ENCODE measurements at places on chromosomes 7 and 10.

DNA sequence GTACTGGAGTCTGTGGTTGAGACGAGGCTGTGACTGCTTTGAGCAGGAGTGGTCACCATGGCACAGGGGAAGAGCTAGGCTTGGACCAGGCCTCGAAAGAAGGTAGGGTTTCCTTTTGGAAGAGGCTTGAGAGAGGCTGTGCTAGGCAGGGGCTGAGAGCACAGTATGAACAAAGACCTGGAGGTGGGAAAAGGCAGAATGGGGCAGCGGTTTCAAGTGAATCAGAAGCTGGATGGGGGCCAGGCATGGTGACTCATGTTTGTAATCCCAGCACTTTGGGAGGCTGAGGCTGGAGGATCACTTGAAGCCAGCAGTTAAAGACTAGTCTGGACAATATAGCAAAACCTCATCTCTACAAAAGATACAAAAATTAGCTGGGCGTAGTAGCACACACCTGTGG is 65.9 kb downstream of the CLIP2 start:
- DNase-seq, result no peak

GRCh38 chr7:144588559-144589051 is 185.1 kb upstream of the NOBOX start:
- no peak for DNase-seq

DNA sequence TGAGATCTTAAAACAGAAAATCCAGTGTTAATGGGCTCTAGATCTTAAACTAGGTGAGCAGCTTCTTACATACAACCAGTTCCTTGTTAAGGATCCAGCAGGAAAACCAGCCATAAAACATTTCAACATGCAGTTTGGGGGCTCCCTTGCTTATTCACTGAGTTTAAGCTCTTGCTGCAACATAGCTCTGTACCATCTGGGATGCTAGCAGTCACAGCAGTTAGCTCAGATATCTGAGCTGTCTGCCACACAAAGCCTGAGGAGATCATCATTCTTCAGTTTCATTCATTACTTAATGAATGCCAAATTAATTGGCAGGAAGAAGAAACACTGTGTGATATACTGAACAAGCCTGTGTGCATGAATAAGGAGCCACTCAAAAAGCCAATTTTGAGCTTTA is 62.8 kb downstream of the PODXL start:
- DNase-seq, result no peak

GRCh38 chr10:117860135-117860534 is 186.6 kb downstream of the RAB11FIP2 start:
- no peak for DNase-seq

DNA sequence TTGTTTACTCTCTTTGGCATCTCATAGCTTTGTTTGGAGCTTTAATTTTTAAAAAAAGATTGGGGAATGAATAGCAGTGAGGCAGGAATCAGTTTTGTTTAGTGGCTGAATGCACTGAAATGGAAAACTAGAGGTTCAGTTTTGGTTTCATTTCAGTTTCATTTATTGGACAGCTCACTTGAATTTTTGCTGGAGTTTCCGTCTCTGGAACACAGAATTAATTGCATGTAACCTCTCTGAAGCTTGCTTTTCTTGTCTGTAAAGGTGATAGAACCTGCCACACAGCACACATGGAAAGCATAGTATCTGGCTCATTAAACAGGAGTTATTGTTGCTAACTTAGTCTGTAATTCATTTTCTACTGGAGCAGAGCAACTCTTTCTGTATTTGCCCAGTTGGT is 7.1 kb downstream of the GRM8 start:
- DNase-seq, result no peak

DNA sequence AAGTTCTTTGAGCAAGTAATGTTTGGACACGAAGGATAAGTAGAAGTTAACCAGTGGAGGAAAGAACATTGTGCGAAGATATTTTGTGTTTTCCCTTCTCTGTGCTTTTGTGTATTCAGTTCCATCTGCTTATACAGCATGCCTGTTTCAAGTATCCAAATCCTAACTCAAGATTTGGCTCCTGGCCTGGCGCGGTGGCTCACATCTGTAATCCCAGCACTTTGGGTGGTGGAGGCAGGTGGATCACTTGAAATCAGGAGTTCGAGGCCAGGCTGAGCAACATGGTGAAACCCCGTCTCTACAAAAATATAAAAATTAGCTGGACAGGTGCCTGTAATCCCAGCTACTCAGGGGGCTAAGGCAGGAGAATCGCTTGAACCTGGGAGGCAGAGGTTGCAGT is 40.8 kb upstream of the TPST1 start:
- DNase-seq, result no peak

DNA sequence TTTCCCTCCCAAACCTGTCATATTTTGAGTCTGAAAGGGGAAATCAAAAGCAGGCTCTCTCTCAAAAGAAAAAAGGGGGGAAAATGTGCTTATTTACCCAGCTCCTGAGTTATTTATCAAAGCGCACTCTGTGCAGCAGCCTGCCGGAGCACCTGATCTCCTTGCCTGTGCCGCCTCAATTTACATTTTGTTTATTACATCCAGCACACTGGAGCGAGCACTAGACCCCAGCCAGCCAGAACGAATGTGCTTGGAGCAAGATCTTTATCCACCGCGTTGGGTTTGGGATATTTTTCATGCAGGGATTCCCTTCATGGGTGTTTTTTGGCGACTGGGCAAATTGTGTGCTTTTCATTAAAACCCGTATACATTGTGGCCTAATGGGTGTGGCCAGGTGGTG is 161.9 kb upstream of the INSYN2A start:
- no peak for DNase-seq

GRCh38 chr10:113202011-113202410 is 252.0 kb downstream of the TCF7L2 start:
- DNase-seq, result no peak

DNA sequence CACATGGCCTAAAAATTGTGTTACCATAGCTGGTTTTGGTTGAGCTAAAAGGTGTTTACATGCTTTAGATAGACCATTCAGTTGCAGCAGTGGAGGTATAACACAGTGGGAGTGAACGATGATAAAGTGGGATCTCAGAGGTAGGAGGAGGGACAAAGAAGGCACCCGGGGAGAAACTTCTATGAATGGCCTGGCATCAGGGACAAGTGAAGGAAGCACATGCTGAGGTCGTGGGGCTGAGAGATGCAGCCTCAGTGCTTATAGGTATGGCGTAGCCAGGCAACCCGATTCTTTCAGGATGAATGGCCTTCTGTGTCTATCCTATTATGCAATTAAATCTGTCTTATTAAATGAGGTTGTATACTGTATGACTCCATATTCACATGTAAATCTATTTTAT is 3.9 kb upstream of the CDK6 start:
- no peak for DNase-seq

- no peak for DNase-seq
Observed at GRCh38 chr7:134533288-134533771, 6.0 kb downstream of the AKR1B10 start.

DNA sequence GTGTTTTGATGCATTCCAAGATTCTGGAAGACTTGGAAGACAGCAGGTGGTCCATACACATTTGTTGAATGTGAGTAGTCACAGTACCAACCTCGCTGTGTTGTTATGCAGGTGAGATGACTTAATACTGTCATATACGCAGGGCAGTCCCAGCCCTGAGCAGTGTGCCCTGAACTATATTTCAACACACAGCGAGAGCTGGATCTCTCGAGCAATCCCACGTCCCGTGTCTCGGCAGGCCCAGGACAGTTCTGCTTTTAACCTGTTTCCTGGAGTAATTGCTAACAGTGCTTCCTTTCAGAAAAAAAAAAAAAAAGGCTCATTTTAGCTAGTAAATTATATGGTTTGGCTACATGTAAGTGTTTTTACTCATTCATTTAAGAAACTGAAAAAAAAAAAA is 179.7 kb downstream of the PRKCQ start:
- DNase-seq, result no peak

GRCh38 chr10:51079331-51079730 is 5.0 kb downstream of the PRKG1 start:
- DNase-seq, result no peak

DNA sequence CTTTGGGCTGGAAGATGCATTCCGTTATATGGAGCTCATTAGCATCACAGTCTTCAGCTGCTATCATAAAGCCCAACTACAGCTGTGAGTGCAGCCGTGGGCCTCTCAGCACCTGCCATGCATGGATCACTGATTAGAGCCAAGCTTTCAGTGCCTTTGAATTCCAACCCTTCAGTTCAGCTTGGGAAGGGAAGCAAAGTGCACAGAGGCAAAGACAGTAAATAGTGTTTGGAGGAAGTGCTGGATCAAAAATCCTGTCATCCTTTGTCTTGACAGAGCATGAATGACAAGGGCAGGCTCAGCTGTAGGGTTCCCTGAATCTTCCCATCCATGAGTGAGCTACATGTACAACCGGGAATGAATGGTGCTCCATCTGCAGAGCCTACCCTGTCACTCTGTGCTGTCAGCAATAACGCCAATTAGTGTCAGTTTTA is 153.7 kb downstream of the DNAJB9 start:
- DNase-seq, result no peak

DNA sequence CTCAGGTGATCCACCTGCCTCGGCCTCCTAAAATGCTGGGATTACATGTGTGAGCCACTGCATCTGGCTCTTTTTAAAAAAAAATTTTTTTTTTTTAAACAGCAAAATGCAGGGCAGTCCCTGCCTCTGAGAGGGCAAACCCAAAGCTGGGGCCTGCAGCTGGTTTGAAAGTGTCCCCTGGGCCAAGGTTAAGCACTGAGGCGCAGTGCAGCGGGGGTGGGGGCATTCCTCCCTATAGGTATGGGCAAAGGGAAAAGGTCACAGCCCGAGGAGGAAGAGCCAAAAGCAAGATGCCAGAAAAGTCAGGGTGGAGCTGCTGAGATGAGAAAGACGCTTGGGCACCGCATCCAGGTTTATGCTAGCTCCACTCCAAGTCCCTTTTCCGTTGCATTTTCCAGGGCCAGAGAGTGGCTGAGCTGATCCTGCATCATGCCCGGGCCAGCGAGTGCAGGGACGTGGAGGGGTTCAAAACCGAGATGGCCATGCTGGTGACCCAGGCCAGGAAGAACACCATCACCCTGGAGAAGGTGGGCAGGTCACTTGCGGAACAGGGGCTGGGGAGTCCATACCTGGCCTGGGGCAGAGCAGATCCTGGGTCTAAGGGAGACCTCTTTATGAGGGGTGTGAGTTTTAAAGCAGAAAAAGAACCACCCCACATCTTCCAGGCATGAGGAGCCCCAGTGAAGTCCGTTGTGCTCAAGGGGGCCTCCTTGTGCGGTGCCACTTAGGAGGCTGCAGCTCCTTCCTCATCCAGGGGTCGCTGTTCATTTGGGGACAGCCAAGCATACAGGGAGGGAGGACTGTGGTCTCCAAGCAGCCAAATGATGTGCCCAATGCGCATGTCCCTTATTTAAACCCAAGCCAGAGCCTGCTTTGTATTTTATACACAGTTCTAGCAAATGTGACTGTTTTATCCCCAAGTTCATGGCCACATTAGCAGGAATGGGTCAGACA is 7.0 kb upstream of the NDUFB2 start:
- DNase-seq, result no peak

DNA sequence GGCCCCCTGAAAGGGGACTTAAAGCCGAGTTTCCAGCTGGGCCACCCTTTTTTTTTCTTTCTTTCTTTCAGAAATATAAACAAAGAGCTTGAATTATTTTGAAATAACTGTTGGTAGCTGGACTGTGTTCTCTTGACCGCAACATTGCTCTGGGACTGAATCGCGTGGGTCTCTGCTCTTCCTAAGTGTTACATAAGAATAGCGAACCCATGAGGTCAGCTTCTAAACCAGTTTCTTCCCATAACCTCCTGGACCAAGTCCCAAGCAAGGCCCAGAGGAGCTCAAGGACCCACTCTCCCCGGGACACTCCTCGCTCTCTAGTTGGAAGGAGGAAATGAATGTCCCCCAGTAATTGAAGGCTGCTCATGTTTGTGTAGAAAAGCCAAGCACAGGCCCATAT is 91.1 kb downstream of the CXCL12 start:
- DNase-seq, result no peak

DNA sequence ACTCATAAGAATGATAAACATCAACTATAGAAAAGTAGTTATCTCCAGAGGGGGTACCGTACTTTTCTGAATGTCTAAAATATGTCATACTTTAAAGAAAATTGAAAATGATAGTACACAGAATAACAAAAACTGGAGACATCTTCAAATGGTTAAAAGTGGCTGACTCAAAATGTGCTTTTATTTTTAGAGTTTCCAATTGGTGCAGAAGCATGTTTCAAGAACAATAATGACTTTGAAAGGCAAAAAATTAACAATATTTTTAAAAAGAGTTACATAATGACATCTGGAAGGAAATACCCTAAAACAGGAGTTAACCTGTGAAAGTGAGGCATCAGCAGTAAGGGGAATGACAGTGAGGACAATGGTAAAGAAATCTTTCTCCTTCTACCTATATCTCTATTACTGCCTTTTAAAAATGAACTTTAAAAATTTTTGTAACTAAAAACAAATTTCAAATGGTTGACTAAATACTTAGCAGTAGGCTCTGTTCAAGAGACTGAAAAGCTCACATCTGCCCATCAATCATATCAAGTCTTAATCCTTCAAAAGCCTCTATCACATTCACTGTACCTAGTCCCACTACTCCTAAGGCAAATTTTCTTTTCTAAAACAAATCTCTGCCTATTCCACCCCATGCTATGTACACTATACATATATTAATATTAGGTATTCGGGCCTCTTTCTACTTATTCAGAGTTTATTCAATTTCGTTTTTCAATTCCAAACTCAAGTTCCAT is 3.0 kb downstream of the ASZ1 start:
- no peak for DNase-seq

GRCh38 chr10:23173214-23174073 is 18.7 kb upstream of the PTF1A start:
- no peak for DNase-seq

- DNase-seq, result no peak
Observed at GRCh38 chr7:40105879-40106473, 28.4 kb downstream of the MPLKIP start.

DNA sequence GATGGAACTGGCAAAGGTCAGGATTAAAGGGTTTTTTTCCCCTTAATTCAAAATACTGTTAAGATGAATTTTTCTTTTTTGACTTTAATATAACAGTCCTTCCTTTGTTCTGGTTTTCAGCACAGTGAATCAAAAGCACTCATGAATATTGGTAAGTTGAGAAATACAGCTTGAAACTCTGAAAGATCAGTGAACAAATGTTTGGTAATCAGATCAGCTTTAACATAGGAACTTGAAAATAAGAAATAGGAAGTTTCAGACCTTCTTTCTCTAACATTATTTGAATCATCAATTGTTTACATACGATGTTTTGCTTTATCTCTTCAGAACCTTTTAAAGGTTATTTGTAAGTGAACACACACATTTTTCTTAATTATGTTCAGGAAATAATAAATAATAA is 90.5 kb downstream of the SGMS1 start:
- DNase-seq, result no peak

GRCh38 chr10:84336406-84337090 is 8.2 kb downstream of the CCSER2 start:
- no peak for DNase-seq

GRCh38 chr7:119711104-119711503 is 561.9 kb upstream of the KCND2 start:
- no peak for DNase-seq

DNA sequence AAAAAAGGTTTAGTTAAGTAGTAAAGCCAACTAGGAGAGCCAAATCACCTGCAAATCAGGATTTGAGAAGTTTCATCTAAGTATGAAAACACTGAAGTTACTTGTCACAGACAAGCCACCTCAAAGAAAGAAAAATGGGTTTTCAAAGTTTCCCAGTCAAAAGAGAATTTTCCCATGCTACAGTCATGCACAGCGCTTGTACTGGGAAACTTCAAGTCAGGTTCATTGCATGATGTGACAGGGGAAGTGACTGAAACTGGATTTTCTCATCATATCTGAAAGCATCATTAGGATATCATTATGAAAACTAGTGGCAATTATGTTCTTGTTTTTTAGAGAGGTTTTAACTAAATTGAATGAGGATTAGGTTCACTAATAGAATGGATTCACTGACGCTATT is 167.0 kb downstream of the SGMS1 start:
- no peak for DNase-seq

- no peak for DNase-seq
Observed at GRCh38 chr7:116588225-116588624, 63.4 kb downstream of the CAV1 start.
